ENCODE measurements at places on chromosomes 7 and 10. TPM values are rescaled to one million over a fixed set of nuclear protein-coding genes. Genes with fewer than 3 reads are reported as not detected.

Gene PLXDC2
- 43.2 TPM for total RNA-seq

Gene NEBL
- total RNA-seq: 18.1 TPM

Gene VSTM2A
- 2.5 TPM for total RNA-seq

GRCh38 chr7:136016649-136017395, 39.7 kb upstream of the MTPN start:
- no peak overlapping the region for H3K27ac ChIP-seq
- DNase-seq: no peak

DNA sequence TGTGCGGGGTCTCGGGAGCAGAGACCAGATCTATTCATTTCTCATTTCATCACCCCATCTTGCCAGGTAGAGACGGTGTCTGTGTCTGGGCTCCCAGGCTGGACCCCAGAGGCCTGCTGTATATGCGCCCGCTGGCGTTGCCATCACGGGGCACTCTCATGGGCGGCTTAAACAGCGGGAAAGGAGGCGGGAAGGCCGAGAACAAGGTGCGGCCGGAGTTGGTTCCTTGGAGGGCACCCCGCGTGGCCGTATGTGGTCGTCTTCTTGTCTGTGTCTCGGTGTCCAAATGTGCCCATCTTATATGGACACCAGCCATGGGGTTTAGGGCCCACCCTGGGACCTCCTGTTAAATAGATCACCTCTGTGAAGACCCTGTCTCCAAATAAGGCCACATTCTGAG, 2.1 kb upstream of the CFAP46 start:
- H3K27me3 ChIP-seq: peaks cover 13% of the 10 kb centered on the region
- H3K4me3 ChIP-seq: no peak overlapping the region
- peaks cover 7% of the 10 kb centered on the region for H3K4me1 ChIP-seq
- no peak for DNase-seq
- H3K27ac ChIP-seq: no peak overlapping the region
- H3K36me3 ChIP-seq: no peaks in the 10 kb centered on the region

GRCh38 chr7:139718141-139718540, 59.7 kb downstream of the HIPK2 start:
- peaks cover 28% of the 10 kb centered on the region for H3K4me1 ChIP-seq
- H3K4me3 ChIP-seq: no peak overlapping the region
- no peaks in the 10 kb centered on the region for H3K36me3 ChIP-seq
- no peak overlapping the region for H3K27ac ChIP-seq

GRCh38 chr7:70573071-70573661, 558.8 kb upstream of the GALNT17 start:
- no peaks in the 10 kb centered on the region for H3K27me3 ChIP-seq
- no peak overlapping the region for H3K27ac ChIP-seq
- DNase-seq: no peak
- H3K4me1 ChIP-seq: no peaks in the 10 kb centered on the region
- no peaks in the 10 kb centered on the region for H3K36me3 ChIP-seq

GRCh38 chr7:106143711-106144337, 31.7 kb upstream of the SYPL1 start:
- H3K4me3 ChIP-seq: no peak overlapping the region
- no peak overlapping the region for H3K27ac ChIP-seq
- H3K36me3 ChIP-seq: no peaks in the 10 kb centered on the region
- H3K4me1 ChIP-seq: no peaks in the 10 kb centered on the region

DNA sequence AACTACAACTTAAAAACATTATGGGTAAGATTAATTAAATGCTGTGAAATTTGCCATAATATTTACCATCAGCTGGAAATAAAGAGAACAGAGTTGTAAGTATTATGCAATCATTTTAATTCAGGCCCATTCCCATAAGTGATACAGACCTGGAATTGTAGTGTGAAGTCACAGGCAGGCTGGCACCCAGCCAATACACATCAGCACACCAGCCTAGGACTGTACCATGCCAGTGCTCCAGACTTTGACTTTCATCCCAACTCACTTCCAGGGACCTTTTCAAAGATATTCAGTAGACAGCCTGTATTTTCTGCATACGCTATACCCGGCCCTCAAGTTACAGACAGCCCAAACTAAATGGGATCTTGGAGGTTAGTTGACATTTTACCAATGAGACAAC, 143.3 kb downstream of the TES start:
- no peak overlapping the region for H3K27ac ChIP-seq
- H3K27me3 ChIP-seq: no peaks in the 10 kb centered on the region
- no peaks in the 10 kb centered on the region for H3K4me1 ChIP-seq
- H3K4me3 ChIP-seq: no peak overlapping the region

GRCh38 chr10:89295597-89295996, 6.2 kb upstream of the IFIT2 start:
- no peak for DNase-seq
- H3K4me3 ChIP-seq: no peak overlapping the region
- H3K27me3 ChIP-seq: no peaks in the 10 kb centered on the region

DNA sequence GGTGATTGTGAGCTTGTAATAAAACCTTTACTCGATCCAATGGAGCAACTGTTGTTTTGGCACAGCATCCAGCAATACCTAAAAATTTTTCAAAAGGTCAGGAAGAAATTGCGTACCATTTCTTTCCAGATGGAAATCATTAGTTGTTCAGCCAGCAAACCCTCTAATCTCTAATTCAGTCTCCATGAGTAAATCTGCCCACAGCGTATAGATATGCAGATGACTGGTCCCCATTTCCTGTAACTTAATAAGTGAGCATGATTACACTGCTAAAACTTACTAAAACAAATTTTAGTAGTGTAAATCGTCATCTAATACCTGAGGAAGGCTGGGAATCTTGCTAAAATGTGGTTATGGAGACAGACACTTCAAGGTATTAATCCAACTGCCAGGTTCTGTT, 10.6 kb downstream of the SLC25A16 start:
- peaks cover 10% of the 10 kb centered on the region for H3K4me1 ChIP-seq
- no peak for DNase-seq
- H3K36me3 ChIP-seq: peaks cover 14% of the 10 kb centered on the region
- no peak overlapping the region for H3K4me3 ChIP-seq
- H3K27me3 ChIP-seq: no peaks in the 10 kb centered on the region
